CD4-positive, alpha-beta T cell (primary cell): ENCODE measurements at places on chromosomes 2 and 18.

DNA sequence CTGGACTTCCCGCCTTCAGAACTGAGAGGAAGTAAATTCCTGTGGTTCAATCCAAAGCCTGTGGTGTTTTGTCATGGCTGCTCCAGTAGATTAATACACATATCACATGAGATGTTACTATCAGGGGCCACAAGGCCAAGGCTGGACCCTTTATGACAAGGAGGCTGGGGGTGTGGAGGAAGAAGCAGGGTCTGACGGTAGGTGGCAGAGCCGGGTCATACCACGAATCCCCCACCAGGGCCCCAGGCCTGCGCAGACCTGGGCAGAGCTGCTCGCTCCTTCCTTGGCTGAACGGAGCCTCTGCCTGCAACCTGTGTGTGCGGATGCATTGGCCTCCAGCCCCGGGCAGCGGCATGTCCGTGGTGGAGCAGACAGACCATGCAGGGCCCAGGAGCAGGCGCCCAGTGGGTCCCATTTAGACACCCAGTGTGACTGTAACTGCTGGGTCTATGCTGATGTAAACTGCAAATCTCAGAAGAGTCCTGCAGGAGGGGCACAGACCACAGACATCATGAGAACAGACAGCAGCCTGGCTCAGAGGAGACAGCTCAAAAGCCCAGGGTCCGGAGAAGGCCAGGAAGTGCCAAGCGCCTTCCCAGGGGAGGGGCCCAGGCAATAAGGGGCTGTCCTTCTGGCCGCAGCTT, 155.2 kb downstream of the PXDN start:
- DNase-seq, result no peak

DNA sequence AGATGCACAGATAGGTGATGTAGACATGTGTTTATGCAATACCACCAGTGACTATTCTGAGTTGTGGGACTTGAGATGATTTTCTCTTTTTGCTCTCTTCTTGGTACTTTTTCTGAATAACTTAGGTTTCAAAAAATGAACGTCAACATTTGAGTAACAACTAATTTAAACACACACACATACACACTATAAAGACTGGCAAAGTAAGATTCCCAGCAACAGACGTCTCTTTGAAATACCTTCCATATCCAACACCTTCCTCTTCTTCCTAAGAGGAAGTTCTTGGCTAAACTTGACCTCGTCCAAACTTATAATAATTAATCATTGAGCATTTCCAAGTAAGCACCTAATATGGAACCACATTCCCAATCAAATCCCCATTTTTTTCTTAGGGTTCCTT, 81.6 kb upstream of the RGPD4 start:
- no peak for DNase-seq

- no peak for DNase-seq
Measured at GRCh38 chr2:215529271-215529670, 93.4 kb upstream of the FN1 start.

GRCh38 chr2:205706769-205707381, 24.6 kb downstream of the NRP2 start:
- DNase-seq, result no peak

DNA sequence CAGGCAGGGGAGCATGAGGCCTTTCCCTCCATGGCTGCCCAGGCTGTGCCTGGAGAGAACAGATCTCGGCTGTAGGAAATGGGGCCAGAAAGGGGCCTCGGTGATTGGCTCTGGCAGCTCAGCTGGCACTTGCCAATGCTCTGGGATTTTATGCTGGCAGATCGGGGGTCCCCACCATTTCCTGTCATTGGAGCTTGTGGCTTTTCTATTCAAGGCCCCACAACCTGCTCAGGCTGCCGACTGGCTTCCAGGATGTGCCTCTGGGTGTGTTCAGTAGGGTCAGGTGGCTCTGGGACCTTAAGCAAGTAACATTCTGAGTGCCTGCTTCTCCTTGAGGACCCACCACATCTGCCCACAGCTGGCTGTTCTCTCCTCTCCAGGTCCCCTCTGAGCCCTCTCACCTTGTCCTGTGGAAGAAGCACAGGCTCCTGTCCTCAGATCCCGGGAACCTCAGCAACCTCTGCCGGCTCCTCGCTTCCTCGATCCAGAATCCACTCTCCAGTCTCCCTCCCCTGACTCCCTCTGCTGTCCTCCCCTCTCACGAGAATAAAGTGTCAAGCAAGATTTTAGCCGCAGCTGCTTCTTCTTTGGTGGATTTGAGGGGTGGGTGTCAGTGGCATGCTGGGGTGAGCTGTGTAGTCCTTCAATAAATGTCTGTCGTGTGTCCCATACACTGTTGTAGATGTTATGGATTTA, 4.2 kb downstream of the GNLY start:
- DNase-seq, result no peak

DNA sequence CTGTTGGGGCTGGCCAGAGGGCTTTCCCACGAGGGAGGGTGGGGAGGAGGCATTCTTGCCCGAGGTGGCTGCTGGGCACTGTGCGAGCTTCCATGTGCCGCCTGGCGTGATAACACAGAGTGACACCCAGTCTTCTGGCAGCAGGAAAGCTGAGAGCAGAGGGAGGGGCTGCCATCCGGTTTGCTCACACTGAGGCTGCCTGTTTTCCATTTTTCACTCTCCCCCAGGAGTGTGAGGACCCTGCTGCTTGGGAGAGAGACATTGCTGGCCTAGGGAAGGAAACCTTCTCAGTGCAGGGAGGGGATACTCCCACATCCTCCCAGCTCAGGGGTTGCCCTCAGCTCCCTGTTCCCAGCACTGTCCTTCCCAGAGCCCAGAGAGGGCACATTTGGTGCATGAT, 73.1 kb downstream of the INHBB start:
- DNase-seq, result no peak

- no peak for DNase-seq
Measured at GRCh38 chr2:238645095-238645494, 202.8 kb upstream of the TWIST2 start.

- no peak for DNase-seq
Measured at GRCh38 chr2:188978291-188979081, 4.3 kb downstream of the COL3A1 start.

- no peak for DNase-seq
Measured at GRCh38 chr2:57330447-57330846, 716.2 kb upstream of the VRK2 start.

- DNase-seq, result no peak
Measured at GRCh38 chr2:182917924-182918323, 51.5 kb upstream of the FRZB start.
